Stimulated activated CD4-positive, alpha-beta T cell treated with anti-CD3 and anti-CD28 coated beads, Interleukin-2, amount 100 ng/mL, for 24 hours (primary cell): ENCODE measurements at places on chromosomes 16 and 17.

GRCh38 chr16:79843631-79844043 is 243.1 kb upstream of the MAF start:
- peak; percentile 28 for DNase-seq

DNA sequence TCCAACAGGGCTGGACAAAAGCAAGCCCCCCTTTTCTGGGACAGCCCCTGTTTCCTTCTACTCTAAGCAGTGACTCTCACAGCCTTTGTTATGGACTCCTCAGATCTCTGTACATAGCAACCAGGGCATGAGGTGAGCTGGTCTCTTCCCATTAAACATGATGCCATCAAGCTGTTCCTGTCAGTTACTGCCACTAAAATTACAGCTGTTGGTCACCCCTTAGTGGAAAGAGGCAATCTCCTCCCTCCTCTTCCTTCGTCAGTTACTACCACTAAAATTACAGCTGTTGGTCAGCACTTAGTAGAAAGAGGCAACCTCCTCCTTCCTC is 95.2 kb upstream of the SMIM36 start:
- no peak for DNase-seq

DNA sequence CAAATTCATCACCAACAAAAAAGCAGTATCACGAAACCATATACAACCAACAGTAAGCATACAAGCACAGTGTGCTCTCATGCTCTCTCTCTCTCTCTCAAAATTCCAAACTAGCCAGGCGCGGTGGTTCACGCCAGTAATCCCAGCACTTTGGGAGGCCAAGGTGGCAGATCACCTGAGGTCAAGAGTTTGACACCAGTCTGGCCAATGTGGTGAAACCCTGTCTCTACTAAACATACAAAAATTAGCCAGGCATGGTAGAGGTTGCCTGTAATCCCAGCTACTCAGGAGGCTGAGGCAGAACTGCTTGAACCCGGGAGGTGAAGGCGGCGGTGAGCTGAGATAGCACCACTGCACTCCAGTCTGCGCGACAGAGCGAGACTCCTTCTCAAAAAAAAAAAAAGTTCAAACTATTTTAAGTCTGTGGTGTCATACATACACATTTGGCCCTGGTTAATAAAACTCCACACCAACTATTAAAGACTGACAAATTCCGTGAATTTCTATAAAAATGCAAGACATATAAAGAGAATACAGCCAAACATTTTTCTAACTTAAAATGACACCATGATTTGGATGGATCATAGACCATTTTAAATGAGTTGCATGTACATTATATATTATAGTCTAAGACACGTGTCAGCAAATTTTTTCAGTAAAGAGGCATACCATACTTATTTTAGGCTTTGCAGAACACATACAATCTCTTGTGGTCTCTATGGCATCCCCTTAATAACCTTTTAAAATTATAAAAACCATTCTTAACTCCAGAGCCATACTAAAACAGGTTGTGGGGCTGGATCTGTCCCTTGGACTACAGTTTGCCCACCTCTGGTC is 30.9 kb downstream of the GLG1 start:
- no peak for DNase-seq

DNA sequence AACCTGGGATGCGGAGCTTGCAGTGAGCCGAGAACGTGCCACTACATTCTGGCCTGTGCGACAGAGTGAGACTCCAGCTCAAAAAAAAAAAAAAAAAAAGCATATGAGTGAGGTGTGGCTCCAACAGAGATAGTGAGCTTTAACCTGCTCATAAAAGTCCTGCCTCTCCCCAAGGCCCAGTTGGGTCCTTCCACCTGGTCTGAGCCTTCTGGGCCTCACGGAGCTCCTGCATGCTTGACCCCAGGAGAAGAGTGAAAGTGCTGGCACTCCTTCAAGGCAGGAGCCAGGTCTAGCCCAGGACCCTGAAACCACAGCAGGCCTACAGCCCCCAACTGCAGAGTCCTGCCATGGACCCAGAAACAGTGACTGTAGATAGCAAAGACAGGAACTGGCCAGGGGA is 17.7 kb downstream of the HSD11B2 start:
- no peak for DNase-seq
